ENCODE measurements at places on chromosomes 5 and 9.

DNA sequence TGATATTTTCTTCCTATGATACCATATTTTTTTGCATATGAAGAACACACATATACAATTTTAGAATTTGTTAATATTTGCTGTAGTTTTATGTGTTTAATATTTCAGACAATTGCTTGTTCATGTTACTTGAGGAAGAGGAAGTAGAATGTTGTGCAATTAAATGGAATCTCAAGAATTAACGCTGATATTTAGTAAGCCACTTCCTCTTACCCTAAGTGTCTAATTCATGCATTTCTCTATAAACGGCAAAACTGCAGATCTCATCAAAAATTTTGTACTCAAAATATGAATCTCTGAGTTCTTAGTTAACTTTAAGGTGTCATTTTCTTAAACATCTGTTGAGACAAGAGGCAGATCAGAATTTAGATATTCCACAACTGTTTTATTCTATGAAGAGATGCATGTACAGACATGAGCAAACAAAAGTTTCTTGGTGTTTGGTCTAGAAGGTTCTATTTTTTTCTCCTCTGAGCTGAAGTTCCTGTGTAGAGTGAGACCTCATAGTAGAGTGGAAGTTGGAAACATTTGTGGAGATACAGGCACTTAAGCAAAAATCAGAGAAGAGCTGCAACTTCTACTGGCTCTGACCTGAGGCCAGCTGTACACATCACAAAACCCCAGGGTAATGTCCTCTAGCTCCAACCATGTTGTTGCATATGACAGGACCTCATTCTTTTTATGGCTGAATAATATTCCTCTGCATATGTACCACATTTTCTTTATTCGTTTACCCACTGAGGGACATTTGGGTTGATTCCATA lies 16.6 kb upstream of the TGFBI start:
- DNase-seq = no peak

GRCh38 chr5:120080781-120081180 lies 383.3 kb upstream of the PRR16 start:
- no peak for DNase-seq

- no peak for DNase-seq
Observed at GRCh38 chr5:14395411-14395810, 186.2 kb upstream of the OTULINL start.

GRCh38 chr9:134125413-134126095 lies 10.3 kb upstream of the WDR5 start:
- DNase-seq = no peak

DNA sequence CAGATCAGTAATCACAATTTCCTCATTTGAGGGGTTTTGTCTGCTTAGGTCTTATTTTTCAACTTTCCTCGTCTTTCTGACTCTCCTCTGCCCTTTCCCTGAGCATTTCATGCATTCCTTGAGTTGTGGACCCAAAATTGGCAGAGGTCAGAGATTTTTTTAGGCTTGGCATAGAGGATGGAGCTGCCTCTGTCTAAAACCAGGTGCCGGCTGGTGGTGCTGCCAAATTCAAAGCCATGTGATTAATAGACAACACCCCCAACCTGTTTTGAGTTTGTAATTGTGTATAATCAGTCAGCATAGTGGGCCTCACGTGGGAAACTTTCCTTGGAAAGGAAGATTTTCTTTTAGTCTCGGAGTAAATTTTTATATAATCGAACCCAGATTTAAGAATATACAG lies 39.6 kb downstream of the TJP2 start:
- DNase-seq = no peak

DNA sequence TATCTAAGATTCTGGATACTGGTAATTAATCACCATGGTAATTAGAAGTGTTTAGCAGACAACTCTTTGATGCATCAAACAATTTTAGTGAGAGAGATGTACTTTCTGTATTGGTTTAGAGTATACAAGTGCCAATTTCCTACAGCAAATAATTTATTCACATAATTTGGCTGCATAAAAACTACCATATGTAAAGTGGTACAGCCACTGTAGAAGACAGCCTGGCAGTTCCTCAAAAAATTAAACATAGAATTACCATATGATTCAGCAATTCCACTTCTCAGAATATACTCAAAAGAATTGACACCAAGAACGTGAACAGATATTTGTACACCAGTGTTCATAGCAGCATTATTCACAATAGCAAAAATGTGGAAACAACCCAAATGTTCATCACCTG lies 36.2 kb downstream of the PHAX start:
- DNase-seq = no peak

DNA sequence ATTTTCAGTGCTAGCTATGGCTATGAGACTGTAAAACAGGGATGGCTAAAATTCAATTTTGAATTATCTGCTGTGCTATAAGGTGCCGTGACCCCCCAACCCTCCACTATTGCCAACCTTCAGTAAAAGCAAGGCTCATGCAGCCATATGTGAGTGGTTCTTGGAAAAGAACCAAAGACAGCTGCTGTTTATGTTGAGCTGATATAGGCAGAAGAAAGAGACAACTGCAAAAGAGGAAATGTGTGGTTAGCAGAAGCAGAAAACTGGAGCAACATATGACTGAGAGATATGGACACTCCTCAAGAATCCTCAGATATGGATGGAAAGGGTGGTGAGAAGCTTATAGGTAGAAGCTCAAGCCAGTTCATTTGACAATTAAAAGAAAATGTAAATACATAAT lies 200.3 kb downstream of the TLE1 start:
- DNase-seq = no peak

- no peak for DNase-seq
Observed at GRCh38 chr5:170393235-170393634, 4.1 kb upstream of the KCNMB1 start.

DNA sequence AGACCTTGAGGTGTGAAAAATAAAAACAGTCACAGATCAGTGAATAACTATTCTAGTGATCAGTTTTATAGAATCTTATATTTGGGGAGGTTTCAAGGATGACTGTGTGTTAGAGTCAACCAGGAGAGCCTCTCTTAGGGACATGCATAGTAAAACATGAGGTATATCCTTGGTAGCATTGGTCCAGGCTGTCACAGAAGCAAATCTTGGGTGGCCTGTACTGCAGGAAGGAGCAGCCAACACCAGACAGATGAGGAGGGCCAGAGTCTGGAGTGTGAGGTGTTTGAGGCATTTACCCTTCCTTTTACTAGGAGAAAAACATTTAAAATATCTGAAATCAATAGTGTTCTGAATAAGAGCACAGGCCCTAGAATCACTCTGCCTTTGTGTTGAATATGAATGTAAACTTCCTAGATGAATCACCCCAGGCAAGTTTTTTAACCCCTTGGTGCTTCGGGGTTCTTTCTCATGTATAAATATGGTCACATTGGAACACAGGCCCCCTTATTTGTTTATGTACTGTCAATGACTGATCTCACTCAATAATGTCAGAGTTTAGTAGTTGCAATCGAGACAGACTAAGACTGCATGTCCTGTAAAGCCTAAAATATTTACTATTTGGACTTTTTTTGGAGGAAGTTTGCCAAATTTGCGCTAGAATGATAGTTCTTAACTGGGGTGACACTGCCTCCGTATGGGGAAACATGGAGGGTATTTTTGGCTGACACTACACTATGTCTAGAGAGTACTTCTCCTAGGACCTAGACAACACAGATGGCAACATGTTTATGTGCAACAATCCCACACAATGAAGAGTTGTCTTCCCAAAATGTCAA lies 416.5 kb upstream of the POU5F2 start:
- no peak for DNase-seq

DNA sequence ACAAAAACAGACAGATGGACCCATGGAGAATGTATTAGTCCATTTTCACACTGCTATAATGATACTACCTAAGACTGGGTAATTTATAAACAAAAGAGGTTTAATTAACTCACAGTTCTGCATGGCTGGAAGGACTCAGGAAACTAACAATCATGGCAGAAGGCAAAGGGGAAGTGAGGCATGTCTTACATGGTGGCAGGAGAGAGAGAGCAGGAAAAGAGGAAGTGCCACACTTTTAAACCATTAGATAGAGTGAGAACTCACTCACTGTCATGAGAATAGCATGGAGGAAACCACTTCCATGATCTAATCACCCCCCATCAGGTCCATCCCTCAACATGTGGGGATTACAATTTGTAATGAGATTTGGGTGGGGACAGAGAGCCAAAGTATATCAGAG lies 808.9 kb downstream of the CDH12 start:
- DNase-seq = no peak

DNA sequence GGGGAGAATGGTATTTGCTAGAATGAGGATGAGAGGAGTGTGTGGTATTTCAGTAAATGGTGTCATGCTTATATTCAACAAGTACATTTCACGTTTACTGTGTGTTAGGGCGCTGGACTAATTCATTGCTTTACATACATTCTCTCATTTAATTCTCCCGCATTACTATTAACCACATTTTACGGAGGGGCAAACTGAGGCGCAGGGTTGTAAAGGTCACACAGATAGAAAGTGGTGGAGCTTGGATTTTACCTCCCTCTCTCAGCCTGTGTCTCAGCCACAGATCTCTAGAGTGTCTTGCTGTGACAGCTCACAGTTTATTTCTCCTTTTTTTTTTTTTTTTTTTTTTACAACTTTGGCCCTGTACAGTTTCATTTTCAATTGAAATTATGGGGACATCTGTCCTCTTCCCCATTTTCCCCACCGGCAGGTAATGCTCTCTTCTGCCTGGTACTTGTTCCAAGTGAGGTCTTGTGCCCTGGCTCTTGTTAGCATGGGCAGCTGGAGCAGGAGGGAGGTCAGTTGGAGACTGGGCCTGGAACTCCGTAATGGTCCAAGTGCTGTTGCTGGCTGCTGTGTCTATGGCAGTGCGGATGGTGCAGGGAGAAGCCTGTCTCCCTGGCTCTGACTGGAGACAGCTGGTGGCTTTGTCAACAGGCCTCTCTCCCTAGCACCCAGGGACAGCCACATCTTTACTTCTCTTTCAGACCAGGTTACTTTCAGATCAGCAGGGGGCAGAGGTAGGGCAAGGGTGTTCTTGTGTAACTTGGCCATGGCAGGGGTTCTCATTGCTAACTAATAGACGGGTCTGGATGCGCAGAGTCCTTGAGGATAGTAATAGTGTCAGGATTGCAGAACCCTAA lies 20.5 kb upstream of the NDST1 start:
- DNase-seq = peak; percentile 69

GRCh38 chr5:154243736-154244135 lies 53.2 kb downstream of the GALNT10 start:
- no peak for DNase-seq

GRCh38 chr5:173963182-173963838 lies 25.7 kb upstream of the C5orf47 start:
- DNase-seq = peak; percentile 28

DNA sequence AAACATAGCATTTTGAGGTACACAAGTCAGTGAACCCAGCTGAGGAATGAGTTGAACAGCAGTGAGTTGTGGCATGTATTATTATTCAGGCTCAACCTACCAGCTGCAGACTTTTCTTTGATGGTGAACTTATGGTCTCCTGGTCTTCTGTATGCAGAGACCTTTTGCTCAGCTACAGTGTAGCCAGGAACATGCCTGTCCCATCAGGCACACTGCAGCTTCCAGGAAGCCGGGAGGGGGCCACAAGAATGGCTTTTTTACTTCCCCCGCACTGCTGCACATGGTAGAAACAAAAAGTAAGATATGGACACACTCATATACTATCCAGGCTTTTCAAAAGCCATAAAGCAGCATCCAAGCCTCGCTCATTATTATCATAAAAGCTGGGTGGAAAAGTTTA lies 65.3 kb upstream of the PLPP1 start:
- no peak for DNase-seq

Data from NCI-H510A treated with DMSO at 0.1 percent for 48 hours (cell line).